ENCODE measurements at places on chromosomes 7 and 10. TPM values are rescaled to one million over a fixed set of nuclear protein-coding genes. Genes with fewer than 3 reads are reported as not detected.
A peak's percentile ranks its signal among the peaks of the same experiment; 100 is the strongest.

The CALHM3 gene
- not detected for total RNA-seq

GRCh38 chr7:42611289-42611928 lies 300.5 kb downstream of the C7orf25 start:
- DNase-seq: no peak

DNA sequence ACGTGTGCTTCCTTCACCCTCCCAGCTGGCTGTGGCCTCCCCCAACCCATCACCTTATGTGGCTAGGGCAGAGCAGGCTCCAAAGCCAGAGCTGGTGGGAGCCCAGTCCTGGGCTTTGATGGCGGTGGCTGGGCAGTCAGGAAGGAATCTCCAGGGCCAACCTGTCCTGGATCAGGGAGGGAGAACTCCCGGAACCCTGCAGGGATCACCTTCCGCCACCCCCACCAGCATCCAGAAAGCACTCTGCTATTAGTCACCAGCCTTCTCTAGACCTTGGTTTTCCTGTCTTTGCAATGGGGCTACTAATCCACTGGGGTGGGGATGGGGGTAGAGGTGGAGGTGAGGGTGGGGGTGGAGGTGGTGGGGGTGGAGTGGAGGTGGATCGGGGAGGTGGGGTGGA lies 139.0 kb downstream of the ZMIZ1 start:
- DNase-seq: no peak

- DNase-seq: no peak
Observed at GRCh38 chr7:39099146-39099545, 121.4 kb downstream of the POU6F2 start.

DNA sequence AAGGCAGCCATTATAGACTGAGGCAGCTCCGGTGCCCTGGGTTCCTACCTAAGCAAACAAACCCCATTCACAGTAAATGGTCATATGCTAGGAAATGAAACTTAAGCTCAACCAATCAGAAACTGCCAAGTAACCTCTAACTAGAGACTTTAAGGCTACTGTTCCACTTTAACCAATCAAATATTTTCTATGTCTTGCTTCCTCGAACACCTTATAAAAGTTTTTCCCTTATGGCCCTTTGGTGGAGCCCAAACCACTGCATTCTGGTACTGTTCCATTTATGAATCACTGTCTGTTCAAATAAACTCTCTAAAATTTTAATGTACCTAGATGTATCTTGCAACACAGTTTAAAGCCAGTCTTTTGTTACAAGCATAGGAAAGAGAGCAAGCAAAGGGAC lies 361.1 kb downstream of the HGF start:
- DNase-seq: no peak

The MUC3A gene
- 0.86 TPM for total RNA-seq

GRCh38 chr7:26307226-26307625 lies 15.6 kb downstream of the SNX10 start:
- DNase-seq: peak; percentile 78

DNA sequence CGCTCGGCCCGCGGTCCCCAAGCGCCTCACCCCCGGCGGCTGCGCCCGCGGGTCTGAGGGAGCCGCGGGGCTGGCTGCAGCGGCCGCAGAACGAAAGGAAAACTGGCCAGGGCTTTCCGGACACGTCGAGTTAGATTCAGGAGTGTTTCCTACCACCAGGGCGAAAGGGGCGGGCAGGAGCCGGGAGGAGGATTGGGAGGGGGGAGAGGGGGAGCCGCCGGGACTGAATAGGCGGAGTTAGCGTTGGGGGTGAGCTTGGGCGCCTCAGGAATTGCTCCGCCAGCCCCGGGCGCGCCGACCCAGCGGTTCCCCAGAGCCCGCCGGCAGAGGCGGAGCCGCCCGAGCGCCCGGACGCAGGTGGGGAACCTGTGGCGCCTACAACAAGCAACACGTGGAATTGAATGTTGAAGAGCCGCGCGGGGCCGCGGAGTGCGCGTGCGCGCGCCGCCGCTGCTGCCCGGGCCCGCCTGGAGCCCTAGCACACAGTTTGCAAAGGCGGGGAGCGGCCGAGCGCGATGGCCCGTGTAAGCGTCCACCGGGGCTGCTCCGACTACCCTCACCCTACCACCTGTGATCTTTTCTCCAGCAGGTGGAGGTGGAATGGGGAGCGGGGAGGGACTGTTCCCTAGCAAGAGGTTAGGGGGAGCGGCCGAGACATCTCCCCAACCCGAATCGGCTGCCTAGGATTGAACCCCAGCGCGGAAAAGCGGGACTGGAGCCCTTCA lies at the start of gene CADPS2:
CADPS2 (minus strand) TSS at position 104 of the 725 bp plus-strand sequence. CDS start 123 bp downstream, outside the sequence.
- DNase-seq: peak; percentile 89

- no peak for DNase-seq
Observed at GRCh38 chr10:74957285-74957961, 131.0 kb downstream of the KAT6B start.

The DGKI gene
- 7.5 TPM for total RNA-seq

GRCh38 chr10:56370217-56371113 lies 9.4 kb upstream of the ZWINT start:
- DNase-seq: no peak

DNA sequence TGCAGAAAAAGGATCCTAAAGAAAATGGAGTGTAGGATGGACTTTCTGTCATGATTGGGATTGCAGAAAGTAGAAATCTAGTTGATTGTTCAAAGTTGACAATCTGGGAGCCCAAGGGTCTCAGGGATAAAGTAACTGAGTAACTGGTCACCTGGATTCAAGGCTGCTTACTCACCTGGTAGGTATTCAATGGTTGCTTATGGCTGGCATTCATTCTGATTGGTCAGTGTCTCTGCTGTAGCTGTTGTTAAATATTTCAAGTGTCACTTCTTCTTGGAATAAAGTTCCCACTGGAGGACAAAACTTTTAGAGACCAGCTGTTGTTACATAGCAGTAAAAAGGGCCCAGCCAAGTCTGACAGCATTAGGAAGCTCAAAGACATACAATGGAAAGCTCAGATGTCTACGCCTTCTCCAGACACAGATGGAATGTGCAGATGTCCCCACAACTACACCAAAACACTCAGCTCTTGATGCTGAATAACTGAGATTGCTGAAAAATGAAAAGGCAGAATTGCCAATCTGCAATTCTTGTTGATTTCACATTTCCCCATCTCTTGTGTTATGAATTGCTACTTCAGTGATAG lies 106.9 kb downstream of the ZNF467 start:
- no peak for DNase-seq

GRCh38 chr10:11893749-11894278 lies 70.7 kb downstream of the PROSER2 start:
- DNase-seq: no peak

The PDIA4 gene
- total RNA-seq: 38.5 TPM

DNA sequence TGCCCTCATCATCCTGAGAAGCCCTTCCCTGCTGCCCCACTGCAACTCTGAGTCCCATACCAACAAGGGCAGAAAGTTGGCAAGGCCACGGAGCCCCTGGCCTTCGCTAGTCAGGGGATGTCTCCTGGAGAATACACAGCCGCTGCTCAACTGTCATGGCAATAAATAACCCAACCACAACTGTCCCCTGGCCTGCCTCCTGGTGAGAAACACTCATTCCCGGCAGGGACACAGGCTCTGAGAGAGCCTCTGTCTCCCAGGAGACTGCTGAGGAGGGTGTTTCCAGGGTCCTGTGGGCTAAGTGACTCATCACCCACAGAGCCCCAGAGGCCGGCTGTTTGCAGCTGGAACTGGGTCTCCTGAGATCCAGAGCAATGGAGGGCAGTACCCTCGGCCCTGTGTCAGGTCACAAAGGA lies 354.1 kb downstream of the TNS3 start:
- DNase-seq: no peak

GRCh38 chr7:68433462-68434070 lies 1164.7 kb upstream of the AUTS2 start:
- no peak for DNase-seq

GRCh38 chr10:62112300-62112699 lies 156.3 kb downstream of the RTKN2 start:
- DNase-seq: no peak

The TSPAN12 gene
- 54.9 TPM for total RNA-seq

The CRYGN gene
- total RNA-seq: not detected

DNA sequence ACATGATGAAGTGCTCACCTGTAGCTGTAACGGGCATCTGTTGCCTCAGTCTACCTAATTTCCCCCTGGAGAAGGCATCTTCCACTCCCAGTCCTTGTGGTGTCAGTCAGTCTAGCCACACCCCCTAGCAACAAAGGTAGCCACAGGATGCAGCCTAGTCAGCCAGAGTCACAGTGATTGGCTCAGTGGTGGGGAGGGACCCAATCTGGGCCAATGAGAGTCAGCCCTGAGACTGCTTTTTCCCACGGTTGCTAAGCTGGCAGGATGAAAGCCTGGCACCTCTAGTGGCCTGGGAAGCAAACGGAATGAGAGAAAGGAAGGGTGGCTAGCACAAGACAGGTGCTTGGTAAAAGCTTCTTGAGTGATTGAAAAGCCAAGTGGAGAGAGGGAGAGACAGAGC lies 118.6 kb downstream of the SH3PXD2A start:
- DNase-seq: no peak

DNA sequence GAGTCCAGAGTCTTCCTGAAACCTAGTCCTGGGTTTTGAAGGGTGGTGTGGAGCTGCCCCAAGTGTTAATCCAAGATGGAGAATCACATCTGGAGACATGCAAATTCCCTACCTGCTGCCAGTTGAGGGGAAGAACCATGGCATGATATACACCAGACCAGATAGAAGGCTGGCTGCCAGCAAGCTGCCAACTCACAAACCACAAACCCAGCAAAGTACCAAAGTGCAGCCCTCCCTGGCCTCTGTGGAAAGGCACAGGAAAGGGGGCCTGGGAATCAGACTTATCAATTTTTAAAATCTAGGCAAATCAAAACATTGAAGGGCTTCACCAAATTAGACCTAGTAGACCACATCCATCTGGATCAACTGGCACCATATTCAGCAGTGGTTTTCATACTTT lies 157.0 kb downstream of the TMEM26 start:
- DNase-seq: no peak

The FAM24B gene
- 0.43 TPM for total RNA-seq

The HYAL4 gene
- 0.32 TPM for total RNA-seq

DNA sequence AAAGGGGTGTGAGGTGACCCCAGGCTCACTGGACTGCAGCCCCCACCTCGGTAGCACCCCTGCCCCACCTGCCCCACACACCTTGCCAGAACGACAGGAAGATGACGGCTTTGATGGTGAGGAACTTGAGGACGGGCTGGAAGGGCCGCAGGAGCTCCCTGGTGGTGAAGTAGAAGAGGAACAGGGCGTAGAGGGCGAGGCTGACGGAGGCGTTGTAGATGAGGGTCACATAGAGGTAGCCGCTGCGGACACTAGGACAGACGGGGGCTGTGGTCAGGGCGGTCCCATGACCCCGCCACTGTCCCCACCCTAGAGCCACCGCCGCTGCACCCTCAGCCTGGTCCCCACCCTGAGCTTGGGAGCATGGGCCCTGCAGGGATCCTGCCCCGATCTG lies 7.6 kb downstream of the TMEM184A start:
- no peak for DNase-seq

- no peak for DNase-seq
Observed at GRCh38 chr7:155337946-155338631, 40.4 kb downstream of the INSIG1 start.

The GPR37 gene
- 0.13 TPM for total RNA-seq

DNA sequence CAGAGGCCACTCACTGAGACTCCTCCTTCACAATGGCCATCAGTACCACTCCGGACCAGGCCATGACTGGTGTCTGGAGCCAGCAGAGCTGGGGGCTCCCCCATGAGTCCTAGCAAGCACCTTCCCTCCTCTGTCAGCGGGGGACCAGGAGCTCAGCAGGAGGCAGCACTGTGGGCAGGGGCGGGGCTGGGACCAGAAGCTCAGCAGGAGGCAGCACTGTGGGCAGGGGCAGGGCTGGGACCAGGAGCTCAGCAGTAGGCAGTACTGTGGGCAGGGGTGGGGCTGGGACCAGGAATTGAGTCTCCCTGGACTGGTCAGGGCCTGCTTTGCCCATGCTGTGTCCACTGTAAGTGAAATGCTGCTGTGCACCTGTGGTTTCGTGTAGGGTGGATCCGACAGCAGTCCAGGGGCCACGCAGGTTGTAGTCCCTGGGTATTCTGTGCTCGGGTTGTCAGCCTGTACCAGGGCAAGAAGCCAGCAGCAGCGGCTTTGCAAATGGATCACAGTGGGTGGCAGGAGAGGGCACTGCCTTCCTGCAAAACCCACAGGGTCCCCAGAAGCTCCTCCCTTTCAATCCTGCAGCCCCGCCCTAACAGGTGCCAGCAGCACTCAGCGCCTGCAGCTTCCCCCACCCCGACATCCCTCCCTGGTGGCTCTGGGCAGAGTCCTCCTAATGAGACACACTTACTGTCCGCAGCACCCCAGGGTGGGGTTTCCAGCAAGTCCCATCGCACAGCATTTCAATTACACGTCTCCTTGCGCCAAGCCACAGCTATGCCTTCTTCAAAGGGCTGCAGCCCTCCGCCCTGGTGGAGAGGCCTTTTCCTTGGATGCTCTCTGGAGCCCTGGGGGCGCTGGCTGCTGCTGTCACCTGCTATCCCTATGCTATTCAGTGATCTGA lies 220.5 kb downstream of the TCERG1L start:
- DNase-seq: no peak

The HTR7 gene
- 0.16 TPM for total RNA-seq

- DNase-seq: no peak
Observed at GRCh38 chr7:681551-682307, 44.8 kb upstream of the DNAAF5 start.

The P4HA1 gene
- total RNA-seq: 54.8 TPM

The OR2A14 gene
- not detected for total RNA-seq

The CDC14C gene
- total RNA-seq: not detected

- no peak for DNase-seq
Observed at GRCh38 chr7:15778191-15778590, 91.7 kb upstream of the MEOX2 start.

- DNase-seq: no peak
Observed at GRCh38 chr10:78576276-78576675, 492.5 kb upstream of the ZMIZ1 start.

The VAX1 gene
- total RNA-seq: not detected

DNA sequence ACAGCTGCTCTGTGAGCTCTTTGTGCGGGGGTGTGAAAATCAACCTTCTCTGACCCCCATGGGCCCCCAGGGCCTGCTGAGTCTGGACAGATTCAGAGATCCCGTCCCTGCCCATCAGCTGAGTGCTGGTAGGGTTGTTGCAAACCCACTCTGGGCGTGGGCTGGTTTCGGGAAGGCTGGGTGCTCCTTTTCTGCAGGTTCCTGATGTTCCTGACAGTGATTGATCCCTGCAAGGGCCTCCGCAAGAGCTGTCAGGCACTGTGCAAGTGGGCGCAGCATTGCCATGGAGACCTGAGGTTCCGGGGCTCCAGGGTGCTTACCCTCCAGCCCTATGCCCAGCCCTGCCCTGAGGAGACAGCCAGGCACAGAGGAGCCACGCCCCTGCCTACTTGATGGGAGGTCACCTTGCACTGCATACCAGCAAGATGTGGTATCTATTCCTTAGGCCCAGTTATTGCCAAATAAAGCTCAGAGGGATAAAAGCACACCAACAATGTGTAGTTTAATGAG lies 44.3 kb upstream of the INPP5A start:
- DNase-seq: peak; percentile 43

- DNase-seq: no peak
Observed at GRCh38 chr10:100728928-100729861, 16.2 kb upstream of the PAX2 start.

The CYP3A5 gene
- 0.13 TPM for total RNA-seq

The PHKG1 gene
- total RNA-seq: 15.3 TPM

The SOSTDC1 gene
- not detected for total RNA-seq
